LoVo (cell line): ENCODE measurements at places on chromosomes 4 and X.

GRCh38 chrX:55206162-55206941, 13.8 kb upstream of the PAGE5 start:
- no peak for DNase-seq

GRCh38 chr4:5870701-5871100, 22.2 kb downstream of the CRMP1 start:
- no peak for DNase-seq

DNA sequence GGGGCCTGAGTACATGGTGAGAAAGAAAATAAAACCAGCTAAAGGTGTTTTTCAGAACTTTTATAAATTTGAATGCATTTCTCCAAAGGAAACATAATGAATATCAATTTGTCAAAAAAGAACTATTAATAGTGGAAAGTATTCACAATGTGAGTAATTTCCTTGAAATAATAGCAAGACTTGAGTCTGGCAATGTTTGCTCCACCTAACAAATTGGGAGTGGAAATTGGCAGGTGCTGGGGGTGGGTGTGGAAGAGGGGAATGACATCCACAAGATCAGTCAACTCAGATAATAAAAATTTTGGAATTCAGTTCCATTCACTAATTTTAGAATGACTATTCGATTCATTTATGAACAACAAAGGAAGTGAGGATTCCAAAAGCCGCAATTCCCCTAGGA, 884.8 kb upstream of the SLIT2 start:
- DNase-seq: no peak

DNA sequence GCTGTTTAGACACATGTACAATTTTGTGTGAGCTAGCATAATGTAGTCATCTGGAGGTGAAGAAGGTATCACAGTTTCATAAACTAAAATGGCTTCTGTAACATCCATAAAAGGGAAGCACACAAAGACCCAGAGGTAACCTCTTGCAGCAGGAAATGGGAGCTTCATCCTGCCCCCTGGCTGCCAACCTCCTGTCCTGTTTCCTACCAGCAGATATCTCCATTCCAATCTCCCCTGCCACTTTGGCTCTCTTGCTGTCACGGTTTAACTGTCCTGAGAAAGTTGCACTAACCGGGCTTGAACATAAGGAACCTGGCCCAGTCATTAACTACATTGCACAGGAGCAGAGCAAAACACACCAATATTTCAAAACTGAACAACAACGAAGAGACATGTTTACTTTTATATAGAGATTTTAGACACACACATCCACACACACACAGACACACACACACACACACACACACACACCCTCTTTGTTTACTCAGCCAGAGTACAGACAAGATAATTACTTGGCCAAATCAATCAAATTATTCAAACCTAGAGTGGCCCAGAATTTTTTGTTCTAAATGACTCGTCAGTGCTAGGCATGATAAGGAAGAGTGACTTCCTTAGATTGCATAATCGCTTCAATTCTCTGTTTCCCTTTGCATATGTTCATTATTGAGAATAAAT, 24.2 kb downstream of the MID2 start:
- DNase-seq: no peak

DNA sequence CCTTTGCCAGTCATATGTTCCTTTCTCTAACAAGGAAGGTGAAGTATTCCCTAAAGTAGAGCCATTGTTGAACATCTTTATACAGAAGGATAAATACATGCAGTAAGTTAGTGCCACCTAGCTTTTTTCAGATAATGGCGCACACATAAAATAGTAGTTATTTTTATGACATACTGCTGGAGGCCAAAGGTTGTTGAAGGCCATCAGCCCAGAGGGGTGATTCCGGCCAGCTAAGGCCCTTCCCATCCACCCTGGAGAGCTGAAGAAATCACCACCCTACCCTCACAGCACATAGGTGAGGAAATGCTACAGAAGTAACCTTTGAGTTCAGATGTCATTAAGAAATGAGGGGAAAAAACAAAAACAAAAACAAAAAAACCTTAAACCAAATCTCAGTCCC, 102.2 kb upstream of the MAP3K15 start:
- DNase-seq: no peak

- no peak for DNase-seq
Measured at GRCh38 chrX:113157496-113157895, 316.9 kb upstream of the AMOT start.
